HS-27A (cell line): ENCODE measurements at places on chromosomes 12 and 14.

DNA sequence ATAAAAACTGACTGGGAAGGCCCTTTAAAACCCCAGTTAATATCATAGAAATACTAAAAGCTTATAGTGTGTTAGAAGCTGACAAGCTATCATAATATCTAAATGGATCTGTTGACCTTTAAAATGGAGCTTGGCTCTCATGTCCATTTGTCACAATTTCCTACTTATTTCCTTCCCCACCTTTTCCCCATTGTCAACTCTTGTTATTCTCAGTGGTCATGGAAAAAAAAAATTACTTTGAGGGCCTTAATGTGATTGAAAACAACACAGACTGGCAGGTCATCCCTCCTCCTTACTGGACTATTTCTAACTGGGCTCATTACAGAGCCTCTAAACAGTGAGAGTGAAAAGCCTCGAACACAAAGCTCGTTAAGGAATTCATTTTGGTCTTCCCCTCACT, 13.7 kb upstream of the WNK1 start:
- no peak for DNase-seq

DNA sequence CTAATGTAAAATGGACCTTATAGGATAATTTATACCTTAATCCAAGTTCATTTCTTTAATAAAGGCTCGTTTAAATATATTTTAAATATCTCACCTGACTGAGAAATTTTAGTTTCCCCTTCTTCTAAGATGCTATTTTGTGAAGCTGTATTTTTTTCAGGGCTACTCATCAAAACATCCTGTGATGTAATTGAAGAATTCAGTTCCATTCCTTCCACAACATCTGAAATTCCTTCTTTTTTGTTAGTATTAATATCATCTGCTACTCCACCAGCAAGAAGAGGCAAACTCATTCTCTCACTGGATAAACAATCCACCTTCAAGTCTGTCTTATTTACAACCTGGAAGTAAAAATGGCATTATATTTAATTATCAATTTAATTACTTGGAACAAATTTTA, 22.5 kb downstream of the LGALS3 start:
- no peak for DNase-seq

GRCh38 chr14:90272523-90272922, 16.2 kb downstream of the PSMC1 start:
- no peak for DNase-seq

GRCh38 chr14:68372368-68372767, 420.5 kb downstream of the ZFP36L1 start:
- DNase-seq: no peak

DNA sequence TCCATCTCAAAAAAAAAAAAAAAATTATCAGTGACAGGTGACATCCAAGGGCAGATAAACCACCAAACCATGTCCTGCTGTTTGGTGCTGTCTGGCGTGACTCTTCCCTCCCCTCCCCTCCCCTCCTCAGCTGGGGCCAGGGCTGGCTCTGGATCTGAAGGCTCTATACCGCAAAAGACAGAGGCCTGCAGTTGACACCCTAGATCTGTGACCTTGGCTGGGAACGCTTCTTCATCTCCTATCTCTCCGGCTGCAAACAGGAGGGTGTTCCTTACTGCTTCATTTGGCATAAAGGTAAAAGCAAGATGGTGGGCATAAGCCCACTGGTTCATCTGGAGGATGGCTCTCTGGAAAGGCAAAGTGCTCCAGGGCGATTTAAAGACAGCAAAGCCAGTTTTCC, 126.8 kb upstream of the PRMT8 start:
- no peak for DNase-seq

- no peak for DNase-seq
These were observed 34.2 kb downstream of the PSMA6 start for GRCh38 chr14:35326375-35326774.

DNA sequence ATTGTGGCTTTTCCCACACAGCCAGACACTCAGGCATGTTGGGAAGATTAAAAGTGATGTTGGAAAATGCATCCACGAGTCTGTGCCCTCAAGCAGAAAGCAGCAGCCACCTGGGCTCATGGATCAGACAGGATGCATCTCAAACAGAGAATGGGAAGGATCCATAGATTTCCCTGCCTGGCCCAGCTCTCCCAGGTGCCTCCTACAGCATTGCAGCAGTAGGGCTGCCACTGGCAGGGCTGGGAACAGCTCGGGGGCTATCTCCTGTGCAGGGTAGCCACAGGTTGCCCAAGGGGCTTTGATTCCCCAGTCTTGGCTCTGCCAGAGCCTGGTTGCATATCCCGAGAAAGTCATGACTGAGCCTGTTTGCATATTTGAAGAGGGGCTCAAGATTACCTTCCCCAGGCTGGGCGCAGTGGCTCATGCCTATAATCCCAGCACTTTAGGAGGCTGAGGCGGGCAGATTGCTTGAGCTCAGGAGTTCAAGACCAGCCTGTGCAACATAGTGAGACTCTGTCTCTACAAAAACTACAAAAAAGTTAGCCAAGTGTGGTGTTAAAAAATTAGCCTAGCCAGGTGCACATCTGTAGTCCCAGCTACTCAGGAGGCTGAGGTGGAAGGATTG, 19.5 kb downstream of the C14orf132 start:
- no peak for DNase-seq

DNA sequence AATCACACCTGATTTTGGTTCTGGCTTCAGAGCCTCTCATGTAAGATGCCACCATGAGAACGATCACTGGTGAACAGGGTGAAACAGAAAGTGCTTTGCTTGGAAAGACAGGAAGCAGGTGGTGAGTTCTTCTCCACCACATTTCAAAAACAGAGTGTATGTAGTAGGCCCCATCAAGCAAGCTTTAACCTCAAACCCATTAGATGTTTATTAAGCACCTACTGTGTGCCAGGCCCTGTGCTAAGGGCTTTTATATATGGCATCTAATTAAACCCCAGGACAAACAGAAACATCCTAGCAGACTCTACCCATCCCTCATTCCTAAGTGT, 47.8 kb upstream of the MED13L start:
- no peak for DNase-seq

GRCh38 chr12:114684098-114684869, at the start of gene TBX3:
TBX3 (minus strand) TSS chr12:114684175; CDS start chr12:114683200, 975 bp downstream.
- peak; percentile 71 for DNase-seq

- peak; percentile 15 for DNase-seq
These were observed 886 bp downstream of the SIX1 start for GRCh38 chr14:60648249-60648933.

DNA sequence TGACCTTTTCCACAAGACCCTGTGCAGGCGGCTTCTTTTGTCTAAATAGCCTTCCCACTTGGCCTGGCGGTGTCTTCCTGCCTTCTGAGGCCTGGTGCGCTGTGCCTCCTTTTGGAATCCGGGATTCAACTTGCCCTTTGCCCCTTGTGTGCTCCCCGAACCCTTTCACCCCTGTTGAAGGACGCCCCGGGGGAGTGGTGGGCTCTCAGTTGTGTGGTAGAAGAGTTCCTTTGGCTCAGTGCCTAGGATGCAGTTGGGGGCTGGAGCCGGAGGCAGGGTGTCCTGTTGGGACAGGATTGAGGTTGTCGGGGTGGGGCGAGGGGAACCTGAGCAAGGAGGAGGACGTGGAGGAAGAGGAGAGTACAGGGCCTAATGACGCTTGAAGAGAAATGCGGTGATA, 34.5 kb downstream of the KLC1 start:
- DNase-seq: no peak
